PC-3 (cell line): ENCODE measurements at places on chromosomes 3 and 15.

DNA sequence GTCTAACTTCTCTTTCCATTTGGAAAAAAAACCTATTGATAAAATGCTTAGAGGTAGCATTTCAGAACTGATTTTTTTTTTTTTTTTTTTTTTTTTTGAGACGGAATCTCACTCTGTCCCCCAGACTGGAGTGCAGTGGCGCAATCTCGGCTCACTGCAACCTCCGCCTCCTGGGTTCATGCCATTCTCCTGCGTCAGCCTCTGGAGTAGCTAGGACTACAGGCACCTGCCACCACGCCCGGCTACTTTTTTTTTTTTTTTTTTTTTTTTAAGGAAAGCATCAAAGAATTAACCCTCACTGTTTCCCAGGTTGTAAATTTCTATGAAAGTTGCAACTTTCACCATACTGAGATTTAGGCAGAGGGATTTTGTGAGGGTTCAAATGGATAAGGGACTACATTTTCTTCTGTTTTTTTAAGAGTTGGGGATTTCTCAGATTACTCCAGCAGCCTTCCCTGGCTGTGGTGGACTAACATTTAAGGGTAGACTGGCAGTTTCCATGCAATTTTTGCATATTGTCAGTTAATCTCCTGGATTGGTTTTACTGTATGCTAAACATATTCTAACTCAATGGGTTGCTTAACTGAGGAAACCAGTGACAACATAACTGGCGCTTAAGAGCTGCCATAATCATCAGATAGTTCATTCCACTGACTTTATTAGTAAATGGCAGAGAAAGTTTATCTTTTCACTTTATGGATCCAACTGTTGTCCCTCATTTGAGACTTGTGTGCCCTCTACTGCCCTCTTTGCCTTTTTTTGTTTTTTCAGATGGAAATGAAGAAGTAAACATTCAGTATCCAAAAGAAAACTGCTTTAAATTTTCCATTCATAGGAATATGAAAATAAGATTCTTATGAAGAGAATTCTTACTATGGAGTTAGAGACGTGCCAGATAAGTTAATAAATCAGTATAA, 93.7 kb downstream of the NPTN start:
- H3K27ac ChIP-seq, result no peak overlapping the region
- no peak overlapping the region for H3K4me3 ChIP-seq
- H3K27me3 ChIP-seq, result no peaks in the 10 kb centered on the region

DNA sequence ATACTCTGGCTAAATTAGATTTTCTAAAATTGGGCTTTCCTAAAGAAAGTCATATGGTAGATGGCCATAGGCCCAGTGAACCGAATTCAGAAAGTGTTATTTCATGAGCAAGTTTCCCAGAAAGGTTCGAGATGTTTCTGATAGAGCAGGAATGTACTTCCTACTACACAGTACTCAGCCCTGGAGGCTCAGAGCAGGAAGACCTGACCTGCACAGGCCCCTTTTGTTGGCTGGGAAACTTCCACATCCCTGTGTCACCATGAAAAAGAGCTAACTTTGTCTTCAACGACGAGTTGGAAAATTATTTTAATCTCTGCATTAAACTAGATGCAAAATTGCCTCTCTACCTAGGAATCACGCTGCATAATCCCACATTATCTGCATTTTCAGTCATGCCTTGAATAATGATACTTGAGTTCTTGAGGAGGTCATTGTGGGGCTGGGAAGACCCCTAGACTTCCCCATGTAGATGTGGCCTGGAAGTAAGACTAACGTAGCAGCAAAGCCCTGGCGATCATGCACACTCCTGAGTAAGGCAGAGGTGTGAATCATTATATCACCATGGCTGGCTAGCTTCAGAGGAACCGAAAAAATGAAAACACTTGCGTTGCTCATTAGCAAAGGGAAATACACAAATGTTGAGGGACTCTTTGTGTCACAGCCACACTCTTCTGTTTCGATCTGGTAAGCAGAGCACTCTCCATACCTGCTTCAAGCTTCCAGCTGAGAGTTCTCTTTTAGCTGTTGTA, 47.1 kb downstream of the CMTM7 start:
- peaks cover 12% of the 10 kb centered on the region for H3K4me1 ChIP-seq
- H3K27ac ChIP-seq, result no peak overlapping the region
- no peak overlapping the region for H3K4me3 ChIP-seq
- H3K36me3 ChIP-seq, result peaks cover 19% of the 10 kb centered on the region; the same call in 1 of the 2 replicates
- DNase-seq, result no peak
- H3K27me3 ChIP-seq, result no peaks in the 10 kb centered on the region

GRCh38 chr3:142278451-142278850, 53.1 kb upstream of the GK5 start:
- DNase-seq, result no peak
- no peaks in the 10 kb centered on the region for H3K4me1 ChIP-seq
- H3K27ac ChIP-seq, result no peak overlapping the region
- no peaks in the 10 kb centered on the region for H3K36me3 ChIP-seq

- no peaks in the 10 kb centered on the region for H3K4me1 ChIP-seq
- peaks cover 21% of the 10 kb centered on the region for H3K27me3 ChIP-seq
- no peak overlapping the region for H3K27ac ChIP-seq
- no peak for DNase-seq
Measured at GRCh38 chr15:93948726-93949125, 282.6 kb upstream of the MCTP2 start.

GRCh38 chr3:123083383-123084124, 16.7 kb downstream of the PDIA5 start:
- H3K27me3 ChIP-seq, result no peaks in the 10 kb centered on the region
- no peak for DNase-seq
